ENCODE measurements at places on chromosomes 11 and 22.

DNA sequence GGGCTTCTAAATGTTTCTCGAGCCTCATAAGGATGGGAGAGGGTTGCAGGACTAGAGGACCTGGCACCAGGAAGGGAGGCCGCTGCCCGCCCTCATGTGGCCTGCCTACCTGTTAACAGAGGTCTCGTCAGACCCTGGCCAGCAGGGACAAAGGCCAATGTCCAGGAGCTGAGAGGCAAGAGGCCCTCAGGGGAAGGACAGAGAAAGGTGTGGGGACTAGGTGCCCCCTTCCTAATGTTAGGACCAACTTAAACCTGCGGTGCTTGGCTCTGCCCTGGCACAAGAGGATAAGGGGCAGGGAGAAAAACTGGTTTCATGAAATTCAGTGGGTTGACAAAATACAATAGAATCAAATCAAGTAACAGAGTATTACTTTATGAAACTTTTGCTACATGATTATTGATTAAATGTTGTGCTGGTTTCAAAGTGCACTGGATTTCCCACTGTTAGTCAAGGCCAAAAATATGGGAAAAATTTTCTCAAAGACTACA is 20.0 kb upstream of the SYT12 start:
- DNase-seq: no peak

- no peak for DNase-seq
Measured at GRCh38 chr11:107676336-107677057, 35.4 kb downstream of the SLN start.

DNA sequence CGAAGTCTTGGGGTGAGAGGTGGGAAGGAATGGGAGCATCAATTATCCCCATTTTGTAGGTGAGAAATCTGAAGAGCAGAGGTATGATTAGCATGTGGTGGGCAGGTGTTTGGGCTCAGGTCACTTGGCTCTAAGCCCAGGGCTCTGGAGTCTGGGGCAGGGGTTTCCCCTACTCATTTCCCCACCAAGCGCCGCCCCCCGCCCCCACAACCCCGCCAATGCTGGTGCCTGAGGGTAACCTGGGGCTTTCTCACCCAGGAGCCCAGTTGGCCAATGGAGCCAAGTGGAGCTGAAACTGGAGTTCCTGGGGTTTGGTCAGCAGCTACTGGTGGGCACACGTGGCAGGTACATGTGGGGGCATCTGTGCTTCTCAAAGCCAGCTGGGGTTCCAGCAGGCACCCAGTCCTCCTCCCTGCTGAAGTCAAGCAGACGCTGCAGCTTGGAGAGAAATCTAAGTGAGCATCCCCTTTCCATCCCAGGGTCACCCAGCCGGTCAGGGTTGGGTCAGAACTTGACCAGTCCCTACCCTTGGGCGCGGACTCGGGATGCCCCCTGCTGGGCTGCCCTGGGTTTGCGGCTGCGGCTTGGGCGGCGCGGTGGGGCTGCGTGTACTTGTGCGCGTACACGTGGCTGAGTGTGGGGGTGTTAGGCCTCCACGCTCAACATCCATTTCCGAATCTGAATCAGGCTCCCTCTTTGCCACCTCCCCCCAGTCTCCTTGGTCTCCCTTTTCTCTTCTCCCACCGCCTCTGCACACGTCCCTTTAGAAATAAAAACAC is 1.7 kb upstream of the CHRM1 start:
- no peak for DNase-seq

DNA sequence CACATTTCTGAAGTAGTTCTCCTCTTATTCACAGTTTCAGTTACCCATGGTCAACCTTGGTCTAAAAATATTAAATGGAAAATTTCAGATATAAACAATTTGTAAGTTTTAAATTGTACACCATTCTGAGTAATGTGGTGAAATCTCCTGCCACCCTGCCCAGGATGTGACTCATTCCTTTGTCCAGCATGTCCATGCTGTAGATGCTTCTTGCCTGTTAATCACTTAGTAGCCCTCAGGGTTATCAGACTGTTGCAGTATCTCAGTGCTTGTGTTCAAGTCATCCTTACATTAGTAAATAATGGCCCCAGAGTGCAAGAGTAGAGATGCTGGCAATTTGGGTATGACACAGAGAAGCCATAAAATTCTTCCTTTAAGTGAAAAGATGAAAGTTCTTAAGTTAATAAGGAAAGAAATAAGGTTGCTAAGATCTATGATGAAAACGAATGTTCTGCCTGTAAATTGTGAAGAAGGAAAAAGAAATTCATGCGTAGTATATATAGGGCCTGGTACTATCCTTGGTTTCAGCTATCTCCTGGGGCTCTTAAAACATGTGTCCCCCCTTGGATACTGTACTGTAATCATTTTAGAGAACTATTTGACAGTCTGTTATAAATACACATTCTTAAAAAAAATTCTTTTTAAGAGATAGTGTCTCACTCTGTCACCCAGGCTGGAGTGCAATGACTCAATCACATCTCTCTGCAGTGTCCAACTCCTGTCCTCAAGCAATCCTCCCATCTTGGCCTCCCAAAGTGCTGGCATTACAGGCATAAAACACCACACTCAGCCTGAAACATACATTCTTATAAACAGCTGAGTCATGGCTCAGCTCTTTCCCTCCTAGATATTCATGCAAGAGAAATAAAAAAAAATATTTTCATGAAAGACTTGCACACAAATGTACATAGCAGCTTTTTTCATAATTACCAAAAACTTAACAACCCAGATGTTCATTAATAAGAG is 31.3 kb downstream of the MTNR1B start:
- no peak for DNase-seq

- no peak for DNase-seq
Measured at GRCh38 chr11:6300325-6300724, 20.0 kb downstream of the CAVIN3 start.

GRCh38 chr11:6596239-6596877 is 7.1 kb downstream of the RRP8 start:
- DNase-seq: peak; percentile 22

GRCh38 chr11:63970902-63971301 is 3.5 kb upstream of the COX8A start:
- DNase-seq: no peak

- DNase-seq: no peak
Measured at GRCh38 chr22:37258005-37258752, 14.1 kb upstream of the RAC2 start.

DNA sequence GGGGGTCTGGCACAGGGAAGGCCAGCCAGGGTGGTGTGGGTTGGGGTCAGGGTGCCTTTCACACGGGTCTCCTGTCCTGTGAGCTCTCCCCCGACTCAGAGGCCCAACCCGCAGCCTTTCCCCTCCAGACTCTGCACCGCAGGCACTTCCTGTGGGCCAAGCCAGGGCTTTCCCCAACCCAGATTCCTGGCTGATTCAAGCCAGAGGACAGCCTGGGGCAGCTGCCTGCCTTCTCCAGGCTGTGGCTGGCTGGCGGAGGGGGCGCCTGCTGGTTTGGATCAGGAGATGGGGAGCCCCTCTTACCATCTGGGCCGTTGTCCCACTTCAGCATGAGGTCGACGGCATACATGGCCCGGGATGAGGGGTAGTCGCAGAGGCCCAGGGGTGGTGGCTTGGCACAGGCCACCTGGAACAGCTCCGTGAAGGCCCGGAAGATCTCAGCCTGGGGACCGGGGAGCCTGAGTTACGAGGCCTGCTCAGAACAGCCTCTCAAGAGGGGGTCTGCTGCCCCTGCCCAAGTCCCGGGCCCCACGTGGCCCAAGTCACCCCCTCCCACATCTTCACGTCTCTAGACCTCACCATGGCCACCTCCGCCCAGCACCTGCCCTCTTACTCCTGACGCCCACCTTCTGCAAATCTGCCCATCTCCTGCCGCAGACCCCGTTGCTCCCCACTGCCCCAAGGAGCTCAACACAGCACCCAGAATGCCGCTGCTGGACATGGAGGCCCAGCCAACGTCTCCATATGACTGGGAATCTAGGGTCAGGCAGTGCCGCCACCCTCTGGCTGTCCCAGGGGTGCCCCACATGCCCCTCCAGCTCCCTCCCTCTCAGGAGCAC is 17.3 kb downstream of the TSPO start:
- DNase-seq: no peak

- DNase-seq: no peak
Measured at GRCh38 chr11:63847363-63847762, 8.5 kb downstream of the MARK2 start.

GRCh38 chr11:108912581-108912980 is 247.7 kb downstream of the DDX10 start:
- DNase-seq: no peak

GRCh38 chr22:35418088-35418487 is 18.1 kb downstream of the MCM5 start:
- DNase-seq: no peak

- DNase-seq: peak; percentile 33
Measured at GRCh38 chr11:70064726-70065317, 13.3 kb upstream of the ANO1 start.

DNA sequence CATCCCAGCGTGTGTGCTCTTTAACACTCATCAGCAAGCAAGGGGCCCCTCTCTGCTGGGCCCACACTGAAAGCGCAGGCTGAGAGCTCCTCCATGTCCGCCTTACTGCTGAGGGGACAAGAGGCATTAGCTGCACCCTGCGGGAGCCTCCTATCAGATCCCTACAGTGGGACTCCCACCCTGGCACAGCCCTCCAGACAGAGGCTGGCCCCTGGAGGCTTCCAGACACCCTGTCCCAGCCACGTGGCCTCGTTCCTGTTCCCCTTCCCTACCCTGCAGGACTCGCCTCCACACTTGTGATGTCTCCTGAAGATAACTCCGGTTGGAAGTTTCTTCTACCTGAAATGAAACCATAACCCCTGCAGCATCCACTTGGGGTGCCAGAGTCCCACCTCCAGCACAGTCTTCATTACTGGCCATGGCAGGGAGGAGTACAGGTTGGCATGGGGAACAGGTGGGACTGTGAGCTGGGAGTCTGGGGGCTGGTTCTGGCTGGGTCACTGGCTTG is 5.0 kb upstream of the SH3BP1 start:
- DNase-seq: no peak

DNA sequence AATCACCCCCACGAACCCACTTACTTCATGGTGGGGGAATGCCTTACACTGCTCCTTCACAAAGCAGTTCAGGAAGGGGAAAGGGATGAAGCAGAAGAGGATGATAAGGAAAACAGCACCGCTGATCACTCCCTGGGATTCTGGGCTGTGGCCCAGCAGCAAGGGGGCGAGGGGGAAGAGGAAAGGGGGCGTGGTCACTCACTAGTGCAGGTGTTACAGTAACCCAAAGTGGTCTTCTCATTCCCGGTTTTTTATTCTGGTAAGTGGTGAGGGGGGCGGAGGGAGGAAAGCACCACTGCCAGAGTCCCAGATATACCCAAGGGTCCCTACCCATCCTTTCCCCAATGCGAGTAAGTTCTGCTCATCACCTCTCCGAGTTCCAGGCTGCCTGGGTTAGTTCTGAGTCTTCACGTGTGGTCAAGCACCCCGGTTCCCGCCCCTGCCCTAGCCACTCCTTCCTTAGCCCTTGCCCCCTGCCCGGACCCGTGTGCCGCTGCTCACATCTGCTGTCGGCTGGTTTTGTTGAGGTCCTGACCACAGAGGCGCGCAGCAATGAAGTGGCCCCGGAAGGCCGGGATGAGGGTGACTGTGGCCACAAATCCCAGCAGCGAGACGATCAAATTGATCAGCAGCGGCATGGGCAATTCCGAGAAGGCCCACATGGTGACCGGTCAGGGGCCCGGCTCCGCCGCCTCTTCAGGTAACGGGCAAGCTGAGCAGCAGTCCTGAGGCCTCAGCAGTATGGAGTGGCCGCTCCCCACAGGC is 477 bp downstream of the DPAGT1 start:
- peak; percentile 87 for DNase-seq

DNA sequence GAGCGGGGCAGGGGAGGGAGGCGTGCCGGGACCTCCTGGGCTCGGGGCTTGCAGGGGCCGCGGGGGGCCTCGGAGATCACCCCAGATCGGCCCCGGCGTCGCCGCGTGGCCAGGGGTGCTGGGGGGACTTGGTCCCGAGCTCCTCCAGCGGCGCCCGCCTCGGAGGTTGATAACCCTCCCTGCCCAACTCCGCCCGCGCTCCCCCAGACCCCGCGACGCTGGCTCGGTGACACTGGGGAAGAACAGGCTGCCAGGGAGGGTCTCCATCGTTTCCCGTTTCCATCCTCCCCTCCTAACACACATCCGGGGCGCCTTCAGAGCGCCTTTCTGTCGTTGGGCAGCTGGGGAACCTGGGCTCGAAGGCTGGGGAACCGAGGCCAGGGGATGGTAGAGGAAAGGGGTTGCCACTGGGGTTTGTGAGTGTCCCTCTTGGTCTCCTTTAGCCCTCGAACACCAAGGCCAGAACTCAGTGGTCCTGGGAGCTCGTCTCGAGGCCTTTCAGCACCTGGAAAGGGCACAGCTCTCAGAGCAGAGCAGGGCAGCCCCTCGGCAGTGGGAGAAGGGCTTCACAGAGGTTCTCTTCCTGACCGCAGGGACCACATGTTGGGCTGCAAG is 431 bp downstream of the SLC37A2 start:
- DNase-seq: peak; percentile 73

GRCh38 chr11:47351156-47352126 is 1.1 kb downstream of the MYBPC3 start:
- DNase-seq: no peak

DNA sequence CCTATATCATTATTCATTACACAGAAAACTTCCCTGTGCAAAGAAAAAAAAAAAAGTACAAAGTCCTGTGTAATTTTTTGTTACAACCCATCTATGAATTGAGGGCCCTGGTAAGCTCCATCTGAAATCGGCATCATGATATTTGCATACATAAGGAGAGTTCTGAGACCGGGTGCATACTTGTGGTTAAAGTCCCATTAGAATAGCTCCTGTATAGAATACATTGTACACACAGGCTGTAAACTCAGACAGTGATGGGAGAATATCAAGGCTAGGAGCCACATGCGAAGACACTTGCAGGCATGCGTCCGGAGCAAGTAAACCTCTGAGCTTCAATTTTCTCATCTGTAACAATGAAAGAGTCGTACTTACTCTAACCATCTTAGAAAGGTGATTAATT is 353.2 kb downstream of the ETS1 start:
- no peak for DNase-seq

- no peak for DNase-seq
Measured at GRCh38 chr22:43945632-43946383, 9.4 kb upstream of the SAMM50 start.

DNA sequence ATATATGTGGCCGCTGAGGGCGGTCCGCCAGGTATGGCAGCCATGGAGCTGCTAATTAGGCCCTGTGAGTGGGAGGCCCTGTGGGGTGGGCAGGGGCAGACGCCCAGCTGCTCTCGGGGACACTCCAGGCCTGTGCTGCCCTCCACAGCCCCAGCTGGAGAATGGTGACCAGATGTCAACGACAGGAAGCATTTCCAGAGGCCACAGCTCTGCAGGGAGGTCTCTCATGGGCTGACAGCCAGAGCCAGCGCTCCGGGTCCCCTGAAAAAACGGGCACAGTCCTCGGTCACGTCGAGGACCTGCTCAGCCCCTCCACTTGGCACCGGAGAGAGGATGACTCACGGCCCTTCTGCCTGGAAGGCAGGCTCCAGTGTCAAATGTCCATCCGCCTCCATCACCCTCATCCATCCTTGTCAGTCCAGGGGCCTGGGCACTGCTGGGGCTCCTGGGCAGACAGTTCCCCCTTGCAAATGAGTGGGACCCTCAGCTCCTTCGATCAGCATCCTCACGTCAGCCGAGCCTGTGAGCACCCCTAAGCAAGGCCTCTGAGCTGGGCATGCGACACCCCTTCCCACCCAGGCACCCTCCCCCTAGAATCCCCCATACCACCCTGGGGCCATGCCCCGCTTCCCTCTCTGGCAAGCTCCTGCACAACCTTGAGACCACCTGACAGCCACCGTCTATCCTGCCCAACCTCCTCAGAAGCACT is 1.9 kb downstream of the BID start:
- DNase-seq: no peak
